ENCODE measurements at places on chromosomes 1 and 21.

DNA sequence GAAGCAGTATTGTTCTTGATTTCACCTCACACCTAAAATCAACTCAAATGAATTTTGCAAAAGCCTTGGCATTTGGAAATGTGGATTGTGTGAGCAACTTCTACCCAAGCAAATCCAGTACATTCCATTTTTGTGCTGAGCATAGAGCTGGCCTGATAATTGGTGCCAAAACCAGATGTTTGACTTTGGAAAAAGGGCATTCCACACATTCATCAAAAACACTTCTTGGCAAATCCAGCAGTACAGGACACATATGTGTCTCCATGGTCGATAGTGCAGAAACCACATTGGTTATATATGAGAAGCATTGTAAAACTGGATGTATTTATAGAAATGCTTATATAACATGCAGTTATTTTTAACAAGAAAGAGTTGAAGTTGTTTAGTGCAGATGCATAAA lies 210.4 kb downstream of the KCNK2 start:
- no peak for DNase-seq

- DNase-seq: no peak
Measured at GRCh38 chr1:2644171-2644570, 11.4 kb upstream of the MMEL1 start.

GRCh38 chr21:42058631-42059111 lies 12.4 kb upstream of the UMODL1 start:
- no peak for DNase-seq

GRCh38 chr21:37763298-37763697 lies 153.0 kb downstream of the KCNJ6 start:
- DNase-seq: no peak

DNA sequence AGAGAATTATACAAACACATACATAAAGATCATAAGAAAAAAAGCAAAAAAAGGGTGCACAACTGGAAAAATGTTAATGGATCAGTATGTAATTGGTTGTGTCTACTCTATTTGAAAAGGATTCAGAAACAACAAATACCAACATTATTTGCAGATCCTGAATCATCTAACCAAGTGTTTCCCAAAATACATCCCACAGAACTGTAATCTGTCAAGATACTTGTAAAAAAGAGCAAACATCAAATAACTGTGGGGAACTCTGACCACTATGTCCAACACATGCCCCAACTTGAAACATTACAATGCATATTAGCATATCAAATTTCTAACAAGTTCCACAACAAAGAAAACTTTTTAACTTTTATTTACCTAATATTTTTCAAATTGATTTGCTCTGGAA lies 22.6 kb downstream of the ANKRD13C start:
- no peak for DNase-seq

GRCh38 chr1:230682882-230683610 lies 30.9 kb downstream of the AGT start:
- DNase-seq: peak; percentile 86

GRCh38 chr1:236397173-236397759 lies 3.2 kb downstream of the EDARADD start:
- DNase-seq: no peak

- DNase-seq: no peak
Measured at GRCh38 chr1:181090641-181091126, 2.2 kb downstream of the IER5 start.

GRCh38 chr1:218478336-218478735 lies 133.2 kb downstream of the TGFB2 start:
- peak; percentile 20 for DNase-seq

DNA sequence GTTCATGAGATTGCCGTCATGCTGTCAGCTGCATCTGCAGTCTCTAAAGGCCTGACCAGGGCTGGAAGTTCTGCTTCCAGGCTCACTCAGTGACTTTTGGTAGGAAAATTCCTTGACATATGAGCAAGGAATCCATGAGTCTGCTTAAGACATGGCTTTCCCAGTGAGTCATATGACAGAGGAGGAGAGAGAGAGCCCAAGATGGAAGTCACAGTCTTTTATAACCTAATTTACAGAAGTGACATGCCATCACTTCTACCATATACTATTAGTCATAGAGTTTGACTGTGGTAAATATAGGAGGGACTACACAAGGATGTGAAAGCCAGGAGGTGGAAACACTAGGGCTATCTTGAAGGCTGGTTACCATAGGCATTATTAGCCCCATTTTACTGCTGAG lies 115.2 kb downstream of the ROR1 start:
- peak; percentile 96 for DNase-seq

GRCh38 chr1:158798531-158798930 lies 17.5 kb upstream of the OR6N2 start:
- DNase-seq: no peak

DNA sequence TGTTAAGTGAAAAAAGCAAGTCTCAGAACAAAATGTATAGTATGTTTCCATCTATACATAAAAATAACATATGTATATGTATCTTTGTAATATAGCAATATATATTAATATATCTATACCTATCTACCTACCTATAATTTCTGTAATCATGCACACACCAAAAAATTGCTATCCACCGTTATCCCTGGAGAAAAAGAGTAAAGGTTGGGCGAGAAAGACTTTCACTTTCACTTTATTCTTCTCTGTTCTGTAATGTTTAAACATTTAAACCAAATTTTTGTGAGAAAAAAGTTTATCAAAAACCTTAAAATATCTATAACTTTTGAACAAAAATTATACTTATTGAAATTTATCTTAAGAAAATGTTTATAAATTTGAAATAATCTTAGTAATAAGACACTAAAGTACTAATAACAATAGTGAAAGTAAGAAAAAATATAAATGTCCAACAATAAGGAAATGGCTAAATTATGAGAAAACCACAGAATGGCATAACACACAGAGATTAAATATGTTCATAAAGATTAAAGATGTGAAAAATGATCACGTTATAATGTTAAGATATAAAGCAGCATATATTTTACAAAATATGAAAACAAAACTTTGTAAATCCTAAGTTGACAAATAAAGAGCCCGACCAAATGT lies 74.0 kb upstream of the LRRC53 start:
- no peak for DNase-seq

- DNase-seq: no peak
Measured at GRCh38 chr1:236997882-236998281, 6.4 kb downstream of the MT1HL1 start.

DNA sequence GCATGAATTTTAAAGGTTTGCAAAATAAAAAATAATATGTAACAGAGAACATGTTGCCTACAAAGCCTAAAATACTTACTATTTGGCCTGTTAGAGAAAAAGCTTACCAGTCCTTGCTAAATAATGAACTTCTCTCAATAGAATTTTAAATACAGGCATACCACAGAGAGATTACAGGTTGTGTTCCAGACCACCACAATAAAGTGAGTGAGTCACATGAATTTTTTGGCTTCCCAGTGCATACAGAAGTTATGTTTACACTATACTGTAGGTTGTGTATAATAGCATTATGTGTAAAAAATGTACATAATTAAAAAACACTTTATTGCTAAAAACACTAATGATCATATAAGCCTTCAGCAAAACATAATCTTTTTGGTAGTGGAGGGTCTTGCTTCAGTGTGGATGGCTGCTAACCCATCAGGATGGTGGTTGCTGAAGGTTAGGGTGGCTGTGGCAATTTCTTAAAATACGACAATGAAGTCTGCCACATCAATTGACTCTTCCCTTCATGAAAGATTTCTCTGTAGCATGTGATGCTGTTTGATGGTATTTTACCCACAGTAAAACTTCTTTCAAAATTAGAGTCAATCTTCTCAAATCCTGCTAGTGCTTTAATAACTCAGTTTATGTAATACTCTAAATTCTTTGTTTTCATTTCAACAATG lies 48.6 kb downstream of the SCYL3 start:
- peak; percentile 22 for DNase-seq

GRCh38 chr1:167805041-167805556 lies 83.3 kb downstream of the MPZL1 start:
- DNase-seq: no peak

DNA sequence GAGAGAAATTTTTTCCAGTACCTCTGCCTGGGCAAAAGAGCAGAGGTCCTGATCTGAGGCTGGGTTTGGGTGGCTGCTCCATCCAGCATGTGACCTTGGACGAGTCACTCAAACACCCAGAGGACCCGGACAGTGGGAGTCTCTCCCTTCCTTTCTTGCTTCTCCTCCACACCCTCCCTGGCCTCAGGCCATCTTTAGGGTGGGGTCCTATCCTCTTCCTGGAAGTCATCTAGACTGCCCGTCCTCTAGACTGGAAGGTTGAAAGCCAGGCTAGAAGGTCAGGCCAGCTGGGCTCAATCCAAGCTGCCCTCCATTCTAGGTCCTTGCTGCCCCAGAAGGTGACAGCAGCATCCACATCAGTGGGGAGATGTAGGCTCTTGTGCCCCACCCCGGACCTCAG lies 599.5 kb downstream of the MATN1 start:
- no peak for DNase-seq

DNA sequence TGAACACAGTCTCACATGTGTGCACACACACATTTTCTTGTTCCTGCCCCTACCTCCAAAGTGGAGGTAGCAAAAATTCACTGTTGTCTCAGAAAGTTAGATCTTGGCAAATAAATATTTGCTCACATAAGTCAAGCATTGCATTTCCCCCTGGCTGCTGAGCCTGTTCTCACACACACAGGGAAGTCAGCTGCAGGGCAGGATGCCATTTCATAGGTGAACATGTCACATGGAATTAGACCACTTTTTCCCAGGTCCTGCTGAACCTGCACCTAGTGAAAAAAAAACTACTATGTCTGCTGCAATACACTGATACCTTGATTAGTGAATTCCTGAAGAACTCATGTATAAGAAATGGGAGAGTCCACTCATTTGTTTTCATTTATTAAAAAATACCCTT lies 5.3 kb upstream of the CD55 start:
- no peak for DNase-seq

DNA sequence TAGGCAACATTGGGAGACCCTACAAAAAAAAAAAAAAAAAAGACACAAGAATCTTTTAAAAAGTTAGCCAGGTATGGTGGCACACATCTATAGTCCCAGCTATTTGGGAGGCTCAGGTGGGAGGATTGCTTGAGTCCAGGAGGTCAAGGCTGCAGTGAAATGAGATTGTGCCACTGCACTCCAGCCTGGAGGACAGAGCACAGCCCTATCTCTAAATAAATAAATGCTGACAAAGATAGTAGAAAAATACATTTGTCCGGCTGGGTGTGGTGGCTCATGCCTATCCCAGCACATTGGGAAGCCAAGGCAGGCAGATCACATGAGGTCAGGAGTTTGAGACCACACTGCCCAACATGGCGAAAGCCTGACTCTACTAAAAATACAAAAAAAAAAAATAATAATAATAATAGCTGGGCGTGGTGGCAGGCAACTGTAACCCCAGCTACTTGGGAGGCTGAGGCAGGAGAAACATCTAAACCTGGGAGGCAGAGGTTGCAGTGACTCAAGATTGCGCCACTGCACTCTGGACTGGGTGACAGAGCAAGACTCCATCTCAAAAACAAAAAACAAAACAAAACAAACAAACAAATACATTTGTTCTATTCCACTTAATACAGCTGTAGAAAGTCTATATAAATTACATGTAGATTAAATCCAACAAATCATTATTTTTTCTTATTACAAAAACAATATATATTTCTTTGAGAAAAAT lies 48.5 kb downstream of the PHACTR4 start:
- DNase-seq: no peak

DNA sequence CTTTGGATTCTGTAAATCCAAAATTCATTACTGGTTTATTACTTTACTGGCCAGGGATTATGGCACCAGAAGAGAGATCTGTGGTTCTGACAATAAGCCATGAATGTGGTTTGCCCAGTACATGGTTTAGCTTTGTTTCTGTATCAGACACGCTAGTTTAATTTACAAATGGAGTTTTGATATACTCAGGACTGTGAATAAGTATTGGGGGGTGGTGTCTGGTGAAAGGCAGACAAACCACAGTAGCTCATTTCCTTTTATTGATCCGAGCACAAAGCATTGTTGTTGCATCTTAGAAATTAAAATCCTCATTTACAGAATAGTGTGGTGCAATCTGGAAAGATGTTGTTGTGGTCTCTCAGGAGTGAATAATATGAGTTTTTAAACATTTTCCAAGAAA lies 96.0 kb downstream of the ST6GALNAC3 start:
- no peak for DNase-seq

DNA sequence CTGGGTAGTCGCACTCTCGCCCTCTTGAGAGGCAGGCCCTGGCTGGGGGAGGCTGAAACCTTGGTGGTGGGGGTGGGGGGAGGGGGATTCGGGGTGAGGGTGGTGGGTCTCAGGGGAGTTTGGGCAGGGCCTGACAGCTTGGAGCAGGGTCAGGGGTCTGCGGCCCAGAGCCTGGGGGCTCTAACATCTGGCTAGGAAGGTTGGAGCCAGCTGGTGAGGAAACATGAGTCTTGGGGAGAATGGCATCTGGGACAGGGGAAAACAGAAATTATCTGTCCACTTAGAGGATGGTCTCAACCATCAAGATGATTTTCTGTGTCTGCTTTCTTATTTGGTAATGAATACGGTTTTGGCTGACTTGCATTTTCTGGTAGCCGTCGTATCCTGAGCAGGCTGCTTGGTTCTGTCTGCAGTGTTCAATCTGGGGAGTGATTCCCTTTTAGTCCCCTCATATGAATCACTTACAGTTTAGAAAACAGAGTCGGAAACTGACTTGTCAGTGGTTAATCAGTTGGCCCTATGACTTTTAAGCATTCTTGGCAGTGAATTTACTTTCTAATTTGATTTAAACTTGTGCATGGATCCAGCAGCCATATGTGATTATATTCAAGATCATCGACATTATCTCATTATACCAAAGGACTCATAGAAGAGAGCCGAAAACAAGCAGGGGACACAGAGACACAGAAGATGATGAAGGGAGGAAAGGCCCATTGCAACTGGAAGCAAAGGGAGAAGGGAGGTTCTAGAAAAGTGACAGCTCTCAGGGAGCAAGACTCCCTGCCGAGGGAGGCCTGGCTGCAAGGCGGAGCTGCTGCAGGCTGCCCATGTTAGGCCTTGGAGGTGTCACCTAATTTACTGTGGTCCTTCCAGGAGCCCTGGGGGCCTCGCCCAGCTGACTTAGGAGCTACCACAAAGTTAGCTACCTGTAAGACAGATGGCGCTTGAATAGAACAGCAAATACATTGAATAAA lies 237.6 kb downstream of the SDCCAG8 start:
- peak; percentile 61 for DNase-seq

- peak; percentile 77 for DNase-seq
Measured at GRCh38 chr21:25496825-25497482, 110.3 kb downstream of the MRPL39 start.

DNA sequence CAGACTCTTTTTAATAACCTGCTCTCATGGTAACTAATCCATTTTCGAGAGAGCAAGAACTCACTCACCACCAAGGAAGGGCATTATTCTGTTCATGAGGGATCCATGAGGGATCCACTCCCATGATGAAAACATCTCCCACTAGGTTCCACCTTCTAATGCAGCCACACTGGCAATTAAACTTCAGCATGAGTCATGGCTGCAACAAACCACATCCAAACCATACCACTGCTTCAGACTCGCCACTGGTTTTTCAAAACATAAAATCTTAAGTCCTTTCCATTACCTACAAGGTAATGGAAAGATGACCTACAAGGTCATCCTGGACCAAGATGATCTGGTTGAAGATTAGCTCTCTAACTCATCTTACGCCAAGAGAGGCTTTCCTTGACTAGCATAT lies 405.1 kb downstream of the VAV3 start:
- DNase-seq: no peak

GRCh38 chr1:36211841-36212240 lies 12.4 kb upstream of the THRAP3 start:
- no peak for DNase-seq

GRCh38 chr1:174397261-174397660 lies 50.5 kb upstream of the GPR52 start:
- peak; percentile 54 for DNase-seq
